ENCODE measurements at places on chromosomes 4 and X.
A peak's percentile ranks its signal among the peaks of the same experiment; 100 is the strongest.

DNA sequence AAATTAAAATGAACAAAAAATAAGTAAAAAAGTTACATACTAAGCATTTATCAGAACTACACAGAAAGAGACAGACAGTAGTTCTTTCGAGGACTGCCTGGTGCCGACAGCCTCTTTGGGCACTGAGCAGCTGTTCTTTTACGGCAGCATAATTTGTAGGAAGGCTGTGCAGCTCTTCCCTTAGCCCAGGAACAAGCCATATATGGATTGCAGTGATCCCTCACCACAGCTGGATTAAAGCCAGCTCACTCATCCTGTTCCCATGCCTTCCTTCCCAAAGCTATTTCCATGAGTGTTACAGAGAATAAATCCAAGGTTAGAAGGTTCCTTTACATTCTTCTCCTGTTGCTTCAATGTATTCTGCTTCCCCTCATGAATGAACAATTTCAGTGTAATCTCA, 71.7 kb downstream of the DDX60L start:
- peaks cover 11% of the 10 kb centered on the region for H3K36me3 ChIP-seq
- DNase-seq = peak; percentile 75
- H3K4me3 ChIP-seq = no peak overlapping the region
- no peaks in the 10 kb centered on the region for H3K27me3 ChIP-seq
- peak overlapping the region; percentile 32 for H3K27ac ChIP-seq

GRCh38 chr4:83152746-83153145, 38.2 kb upstream of the PLAC8 start:
- no peak overlapping the region for H3K27ac ChIP-seq
- H3K27me3 ChIP-seq = no peaks in the 10 kb centered on the region

DNA sequence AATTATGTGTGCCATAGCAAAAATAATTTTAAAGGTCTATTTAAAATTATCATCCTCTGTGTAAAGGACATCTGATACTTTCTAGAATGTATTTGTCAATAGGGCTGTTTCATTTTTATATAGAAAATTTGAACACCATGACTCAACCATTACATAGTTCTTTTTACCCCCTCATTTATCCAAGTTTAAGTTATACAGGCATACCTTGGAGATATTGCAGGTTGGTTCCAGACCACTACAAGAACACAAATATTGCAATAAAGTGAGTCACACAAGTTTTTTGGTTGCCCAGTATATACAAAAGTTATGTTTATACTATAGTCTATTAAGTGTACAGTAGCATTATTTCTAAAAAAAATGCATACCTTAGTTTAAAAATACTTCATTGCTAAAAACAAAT, 130.4 kb downstream of the MSL3 start:
- no peak for DNase-seq
- H3K4me3 ChIP-seq = no peak overlapping the region
- no peaks in the 10 kb centered on the region for H3K4me1 ChIP-seq
- H3K27me3 ChIP-seq = no peaks in the 10 kb centered on the region
- no peaks in the 10 kb centered on the region for H3K36me3 ChIP-seq
- no peak overlapping the region for H3K27ac ChIP-seq

DNA sequence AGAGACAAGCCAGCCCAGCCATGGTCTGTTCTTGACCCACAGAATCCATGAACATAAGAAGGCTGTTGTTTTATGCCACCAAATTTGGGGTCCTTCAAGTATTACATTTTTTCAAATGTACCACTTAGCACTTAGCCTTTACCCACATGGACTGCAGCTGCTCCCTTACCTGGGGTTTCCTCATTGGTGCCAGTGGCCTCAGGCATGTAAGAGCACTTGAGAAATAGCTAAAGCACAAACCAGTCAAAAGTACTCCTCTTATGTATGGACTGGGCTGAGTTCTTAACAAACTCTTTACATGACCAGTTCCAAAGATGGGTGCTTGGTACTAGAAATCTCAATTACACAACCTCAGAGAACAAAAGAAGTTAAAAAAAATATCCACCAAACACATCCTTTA, 77.6 kb upstream of the MAP3K15 start:
- peaks cover 9% of the 10 kb centered on the region for H3K36me3 ChIP-seq
- H3K4me3 ChIP-seq = no peak overlapping the region
- H3K27ac ChIP-seq = no peak overlapping the region
- no peaks in the 10 kb centered on the region for H3K27me3 ChIP-seq
- H3K4me1 ChIP-seq = no peaks in the 10 kb centered on the region

- H3K4me3 ChIP-seq = no peak overlapping the region
- no peak overlapping the region for H3K27ac ChIP-seq
- H3K4me1 ChIP-seq = no peaks in the 10 kb centered on the region
- H3K36me3 ChIP-seq = no peaks in the 10 kb centered on the region
Measured at GRCh38 chr4:147328189-147328588, 152.7 kb upstream of the EDNRA start.

- no peaks in the 10 kb centered on the region for H3K27me3 ChIP-seq
- no peak for DNase-seq
- H3K4me3 ChIP-seq = no peak overlapping the region
- H3K4me1 ChIP-seq = no peaks in the 10 kb centered on the region
- H3K36me3 ChIP-seq = no peaks in the 10 kb centered on the region
- H3K27ac ChIP-seq = no peak overlapping the region
Measured at GRCh38 chrX:107968623-107969022, 13.5 kb downstream of the TEX13B start.

DNA sequence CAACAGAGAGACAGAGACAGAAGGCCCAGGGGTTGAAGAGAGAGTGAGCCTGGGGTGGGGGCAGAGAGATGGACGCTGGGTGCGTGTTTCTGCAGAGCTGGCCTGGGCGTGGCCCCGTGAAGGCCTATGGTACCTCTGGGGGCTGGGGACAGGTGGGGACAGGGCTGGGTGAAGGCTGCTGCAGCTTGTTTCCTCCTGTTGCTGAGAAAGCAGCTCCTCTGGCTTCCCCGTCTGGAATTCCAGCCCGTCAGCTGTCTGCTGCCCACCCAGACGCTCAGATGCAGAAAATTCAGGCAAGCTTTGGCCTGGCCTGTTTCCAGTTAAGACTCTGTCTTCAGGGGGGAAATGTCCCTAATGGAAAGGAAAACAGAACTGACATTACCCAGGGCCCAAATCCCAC, 76.8 kb upstream of the PSAPL1 start:
- H3K27me3 ChIP-seq = peaks cover 15% of the 10 kb centered on the region
- H3K4me3 ChIP-seq = no peak overlapping the region
- no peak for DNase-seq
- H3K27ac ChIP-seq = no peak overlapping the region
- H3K36me3 ChIP-seq = no peaks in the 10 kb centered on the region
- H3K4me1 ChIP-seq = no peaks in the 10 kb centered on the region

GRCh38 chr4:140260227-140260626, 106.2 kb upstream of the MAML3 start:
- no peaks in the 10 kb centered on the region for H3K36me3 ChIP-seq
- no peak overlapping the region for H3K27ac ChIP-seq
- no peak overlapping the region for H3K4me3 ChIP-seq
- H3K27me3 ChIP-seq = no peaks in the 10 kb centered on the region

GRCh38 chr4:175953960-175954521, 111.6 kb upstream of the WDR17 start:
- DNase-seq = no peak
- no peaks in the 10 kb centered on the region for H3K36me3 ChIP-seq
- H3K27me3 ChIP-seq = no peaks in the 10 kb centered on the region

- no peaks in the 10 kb centered on the region for H3K27me3 ChIP-seq
- peaks cover 3% of the 10 kb centered on the region for H3K4me1 ChIP-seq
- DNase-seq = no peak
- H3K27ac ChIP-seq = no peak overlapping the region
Measured at GRCh38 chrX:119407681-119408080, 8.5 kb downstream of the SLC25A43 start.

DNA sequence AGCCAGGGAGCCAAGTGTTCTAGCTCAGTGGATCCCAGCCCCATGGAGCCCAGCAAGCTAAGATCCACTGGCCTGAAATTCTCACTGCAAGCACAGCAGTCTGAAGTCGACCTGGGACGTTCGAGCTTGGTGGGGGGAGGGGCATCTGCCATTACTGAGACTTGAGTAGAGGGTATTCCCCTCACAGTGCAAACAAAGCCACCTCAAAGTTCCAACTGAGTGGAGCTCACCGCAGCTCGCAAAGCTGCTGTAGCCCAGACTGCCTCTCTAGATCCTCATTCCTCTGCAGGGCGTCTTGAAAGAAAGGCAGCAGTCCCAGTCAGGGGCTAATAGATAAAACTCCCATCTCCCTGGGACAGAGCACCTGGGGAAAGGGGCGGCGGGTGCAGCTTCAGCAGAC, 226.3 kb downstream of the ZIC3 start:
- no peak overlapping the region for H3K4me3 ChIP-seq
- H3K4me1 ChIP-seq = no peaks in the 10 kb centered on the region
- H3K36me3 ChIP-seq = no peaks in the 10 kb centered on the region
- DNase-seq = no peak

DNA sequence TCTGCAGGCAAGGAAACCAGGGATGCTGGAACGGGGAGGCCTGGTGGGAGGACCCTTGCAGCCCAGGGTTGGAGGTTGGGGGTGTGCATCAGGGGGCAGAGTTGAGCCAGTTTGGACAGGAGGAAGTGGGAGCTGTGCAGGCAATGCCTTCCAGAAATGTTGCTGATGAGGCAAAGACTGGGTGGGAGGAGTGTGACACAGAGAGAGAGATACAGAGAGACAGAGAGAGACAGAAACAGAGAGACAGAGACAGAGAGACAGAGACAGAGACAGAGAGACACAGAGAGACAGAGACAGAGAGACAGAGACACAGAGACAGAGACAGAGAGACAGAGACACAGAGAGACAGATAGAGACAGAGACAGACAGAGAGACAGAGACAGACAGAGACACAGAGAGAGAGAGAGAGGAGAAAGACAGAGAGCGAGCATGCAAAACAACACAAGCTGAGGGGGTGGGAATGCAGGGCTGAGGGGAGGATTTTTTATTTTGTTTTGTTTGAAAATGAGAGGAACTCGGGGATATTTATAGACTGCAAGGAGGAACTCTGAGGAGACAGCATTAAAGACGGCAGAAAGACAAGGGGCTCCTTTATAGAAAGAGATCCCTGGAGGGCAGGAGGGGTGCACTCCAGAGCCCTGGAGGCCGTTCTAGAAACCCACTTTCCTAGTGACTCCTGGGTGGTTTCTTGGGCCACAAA, 1.9 kb upstream of the HAUS3 start:
- peaks cover 40% of the 10 kb centered on the region for H3K4me1 ChIP-seq
- H3K36me3 ChIP-seq = peaks cover 16% of the 10 kb centered on the region
- DNase-seq = peak; percentile 75
- H3K27me3 ChIP-seq = no peaks in the 10 kb centered on the region
- no peak overlapping the region for H3K27ac ChIP-seq

DNA sequence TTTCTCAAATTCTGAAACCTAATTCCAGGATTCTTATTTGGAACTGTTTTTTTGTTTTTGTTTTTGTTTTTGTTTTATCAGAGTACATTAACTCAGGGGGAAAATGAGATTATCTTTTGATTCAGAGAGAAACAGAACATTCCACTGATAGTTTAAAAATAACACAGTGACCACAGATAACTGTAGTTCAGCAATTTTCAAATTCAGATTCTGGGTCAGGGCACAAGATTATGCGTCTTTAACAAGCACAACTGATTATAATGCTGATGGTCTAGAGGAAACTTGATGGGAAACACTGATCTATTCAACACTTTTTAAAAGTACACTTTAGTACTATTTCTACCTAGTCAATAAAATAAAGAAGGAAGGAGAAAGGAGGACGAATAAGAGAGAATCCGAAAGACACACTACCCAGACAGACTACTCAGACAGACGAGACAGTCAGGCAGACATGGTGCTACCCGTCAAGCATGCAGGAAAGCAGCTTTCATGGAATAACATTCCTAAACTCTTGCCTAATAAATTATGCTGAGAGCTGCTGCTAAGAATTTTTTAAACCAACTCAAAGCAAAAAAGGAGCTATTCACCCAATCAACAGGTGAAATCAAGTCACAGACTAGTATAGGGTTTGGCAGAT, 59.0 kb downstream of the APBB2 start:
- no peak overlapping the region for H3K4me3 ChIP-seq
- no peaks in the 10 kb centered on the region for H3K27me3 ChIP-seq
- no peak for DNase-seq
- no peak overlapping the region for H3K27ac ChIP-seq

- H3K4me3 ChIP-seq = no peak overlapping the region
- no peak overlapping the region for H3K27ac ChIP-seq
- H3K4me1 ChIP-seq = no peaks in the 10 kb centered on the region
Measured at GRCh38 chrX:41301438-41301824, 32.5 kb upstream of the DDX3X start.

DNA sequence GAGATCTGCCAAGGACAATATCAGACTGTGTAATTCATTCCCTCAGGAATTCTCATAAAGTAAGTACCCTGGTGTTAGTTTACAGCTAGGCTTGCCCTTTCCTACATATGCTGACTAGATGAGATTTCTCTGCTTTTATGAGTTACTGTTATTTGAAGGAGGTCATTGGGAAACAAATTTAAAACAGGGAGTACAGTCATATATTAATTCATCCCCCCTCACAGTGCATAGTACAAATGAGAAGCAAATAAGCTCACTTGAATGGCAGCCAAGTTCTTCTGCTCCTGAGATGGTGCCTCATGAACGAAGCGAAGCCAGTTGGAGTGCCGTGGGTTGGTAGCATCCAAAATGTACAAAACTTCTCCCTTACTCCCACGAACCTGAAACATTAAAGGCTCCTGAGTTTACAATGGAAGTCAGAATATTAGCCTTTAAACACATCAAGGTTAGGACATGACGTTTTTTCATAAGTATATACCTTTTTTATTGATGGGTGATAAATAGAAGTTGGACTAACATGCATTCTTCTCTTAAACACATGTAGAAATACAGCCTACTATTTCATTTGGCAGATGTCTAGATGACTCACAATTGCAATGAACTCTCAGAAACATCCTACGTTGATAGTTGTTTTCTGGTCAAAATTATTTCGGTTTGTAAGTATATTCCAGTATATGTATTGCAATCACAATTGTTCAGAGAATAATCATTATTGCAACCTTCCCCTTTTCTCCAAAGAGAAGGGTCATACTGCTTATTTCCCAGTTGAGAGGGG, 69.2 kb downstream of the PRDM5 start:
- H3K27me3 ChIP-seq = no peaks in the 10 kb centered on the region

All from suprapubic skin (tissue), 4 donors.